Epithelial cell of proximal tubule (primary cell): ENCODE measurements at places on chromosomes 6 and 20. TPM values are rescaled to one million over a fixed set of nuclear protein-coding genes. Genes with fewer than 3 reads are reported as not detected.

Gene RNF5
- 66.6 and 79.9 TPM in 2 replicates for total RNA-seq

Gene VPS16
- 18.1 and 19.2 TPM in 2 replicates for total RNA-seq

Gene TTLL9
- not detected in 2 replicates for total RNA-seq

Gene SYNE1
- 13.5 and 17.4 TPM in 2 replicates for total RNA-seq

Gene GPX5
- not detected in 2 replicates for total RNA-seq

Gene PLCB1
- 0.07 and 2.2 TPM in 2 replicates for total RNA-seq

Gene OR2H1
- total RNA-seq: not detected in 2 replicates

Gene ERVFRD-1
- not detected in 2 replicates for total RNA-seq

Gene LRRN4
- total RNA-seq: 152 and 199 TPM in 2 replicates

Gene TCF21
- total RNA-seq: 0.23 and 1.0 TPM in 2 replicates

Gene DDO
- total RNA-seq: 0.07 TPM in 1 of 2 replicates, not detected in the other

Gene TNFRSF6B
- total RNA-seq: 509 and 817 TPM in 2 replicates

Gene SUMO4
- total RNA-seq: not detected in 2 replicates

Gene KHDC1
- total RNA-seq: 2.3 and 5.0 TPM in 2 replicates

Gene SNTA1
- total RNA-seq: 6.9 and 12.4 TPM in 2 replicates

DNA sequence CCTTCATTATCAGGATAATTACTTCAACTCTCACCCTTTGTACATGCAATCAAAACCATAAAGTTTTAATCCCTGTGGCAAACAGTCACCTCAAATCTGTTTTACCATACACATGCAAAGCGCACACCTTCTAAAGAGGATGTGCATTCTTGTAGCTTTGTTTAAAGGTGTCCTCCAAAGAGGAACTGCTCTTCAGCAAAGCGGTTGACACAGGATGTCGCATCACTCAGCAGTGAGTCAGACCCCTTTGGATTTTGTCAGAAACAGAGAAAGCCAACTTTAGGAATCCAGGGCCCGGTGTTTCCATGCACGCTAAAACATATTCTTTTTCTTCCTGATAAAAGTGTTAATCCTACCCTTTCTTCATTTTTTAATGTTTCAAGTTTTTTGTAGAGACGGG, 268.3 kb upstream of the ARID1B start:
- no peak for DNase-seq

DNA sequence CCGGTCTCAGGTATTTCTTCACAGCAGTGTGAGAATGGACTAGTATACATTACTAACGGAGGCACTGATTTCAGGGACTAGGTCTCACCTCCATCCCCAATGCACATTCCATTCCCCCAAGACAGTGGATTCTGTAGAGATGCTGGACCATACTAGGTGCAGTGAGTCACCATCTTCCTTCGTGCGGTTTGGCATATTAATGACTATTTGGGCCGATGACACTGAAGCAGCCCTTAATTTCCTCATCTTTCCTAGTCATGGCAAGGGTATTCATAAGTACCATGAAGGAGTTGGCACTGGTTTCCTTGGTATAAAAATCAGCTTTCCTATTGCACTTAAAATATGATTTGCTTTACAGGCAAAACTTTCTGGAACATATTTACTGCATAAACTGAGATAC, 121.4 kb upstream of the TRAF3IP2 start:
- DNase-seq: no peak

DNA sequence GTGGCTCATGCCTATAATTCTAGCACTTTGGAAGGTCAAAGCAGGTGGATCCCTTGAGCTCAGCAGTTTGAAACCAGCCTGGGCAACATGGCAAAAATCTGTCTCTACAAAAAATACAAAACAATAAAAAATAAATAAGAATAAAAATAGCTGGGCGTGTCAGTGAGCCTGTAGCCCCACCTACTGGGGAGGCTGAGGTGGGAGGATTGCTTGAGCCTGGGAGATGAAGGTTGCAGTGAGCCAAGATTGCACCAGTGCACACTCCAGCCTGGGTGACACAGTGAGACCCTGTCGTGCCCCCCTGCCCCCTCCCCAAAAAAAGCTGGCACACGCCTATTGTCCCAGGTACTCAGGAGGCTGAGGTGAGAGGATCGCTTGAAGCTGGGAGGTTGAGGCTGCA, 35.1 kb upstream of the SRPK1 start:
- no peak for DNase-seq

DNA sequence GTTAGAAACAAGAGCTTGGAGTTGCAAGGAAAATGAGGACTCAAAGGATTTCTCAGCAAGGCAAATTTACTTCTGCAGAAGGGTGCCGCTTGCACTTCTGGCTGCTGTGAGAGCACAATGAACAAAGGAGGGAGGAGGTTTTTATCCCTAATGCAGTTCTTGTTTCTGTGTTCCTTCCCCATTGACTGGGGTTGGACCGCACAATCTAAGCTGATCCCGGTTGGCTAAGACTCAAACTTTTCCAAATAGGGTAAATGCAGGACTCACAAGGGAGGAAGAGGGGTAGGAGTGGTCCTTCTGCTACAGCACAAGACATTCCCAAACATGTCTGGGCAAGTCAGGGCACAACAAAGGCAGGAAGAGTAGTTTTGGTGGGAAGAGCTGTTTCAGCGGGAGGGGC, 249.6 kb upstream of the MOCS1 start:
- DNase-seq: no peak

GRCh38 chr6:106973018-106973835, 1.3 kb downstream of the CD24 start:
- no peak for DNase-seq

DNA sequence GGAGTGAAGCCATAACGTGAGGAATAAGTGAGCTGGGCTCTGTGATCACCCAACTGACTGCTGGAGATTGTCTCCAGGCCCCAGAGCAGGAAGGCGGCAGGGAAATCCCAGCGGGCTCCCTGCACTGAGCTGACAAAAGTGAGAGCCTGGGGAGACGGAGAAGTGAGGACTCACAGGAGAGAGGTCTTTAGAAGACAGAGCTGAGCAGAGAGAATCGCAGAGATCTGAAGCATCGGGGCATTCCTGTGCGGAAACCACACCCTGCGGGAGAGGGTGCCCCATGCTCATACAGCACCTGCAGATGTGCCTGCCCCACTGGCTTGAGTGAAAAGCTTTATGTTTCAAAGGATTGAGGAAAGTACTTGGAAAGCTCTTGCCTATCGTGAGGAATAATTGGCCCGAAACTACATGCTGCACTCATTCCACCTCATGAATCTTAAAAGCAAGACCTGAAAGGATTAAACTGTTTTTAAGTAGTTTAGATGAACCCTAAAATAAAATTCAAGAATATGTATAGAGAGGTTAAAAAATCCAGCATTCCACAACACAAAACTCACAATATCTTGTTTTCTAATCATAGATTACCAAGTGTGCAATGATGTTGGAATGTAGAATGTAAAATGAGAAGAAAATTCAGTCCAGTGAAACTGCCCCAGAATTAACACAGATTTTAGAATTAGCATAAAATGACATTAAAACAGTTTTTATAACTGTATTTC, 17.7 kb upstream of the THBS2 start:
- DNase-seq: no peak

GRCh38 chr6:15389765-15390723, 144.2 kb downstream of the JARID2 start:
- no peak for DNase-seq

- DNase-seq: no peak
These were observed 49.0 kb upstream of the RNF24 start for GRCh38 chr20:4064144-4064909.

- no peak for DNase-seq
These were observed 35.0 kb downstream of the NKAIN2 start for GRCh38 chr6:123838505-123839234.

DNA sequence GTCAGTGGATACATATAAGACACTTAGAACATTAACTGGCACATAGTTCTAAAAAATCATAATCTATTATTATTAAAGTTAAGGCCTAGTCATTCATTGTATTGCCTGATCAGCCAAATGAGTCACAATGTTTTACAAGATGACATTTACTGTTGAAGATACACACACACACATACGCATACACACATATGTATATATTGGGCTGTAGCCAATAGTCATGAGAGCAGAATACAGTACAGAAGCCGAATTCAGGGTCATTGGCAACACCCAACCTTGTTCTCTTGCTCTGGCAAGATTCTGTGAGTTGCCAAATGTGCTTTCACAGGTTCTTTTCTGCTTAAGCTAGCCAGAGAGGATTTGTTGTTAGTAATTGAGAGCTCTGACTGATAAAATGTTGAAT, 922.8 kb upstream of the MAP3K7 start:
- no peak for DNase-seq

DNA sequence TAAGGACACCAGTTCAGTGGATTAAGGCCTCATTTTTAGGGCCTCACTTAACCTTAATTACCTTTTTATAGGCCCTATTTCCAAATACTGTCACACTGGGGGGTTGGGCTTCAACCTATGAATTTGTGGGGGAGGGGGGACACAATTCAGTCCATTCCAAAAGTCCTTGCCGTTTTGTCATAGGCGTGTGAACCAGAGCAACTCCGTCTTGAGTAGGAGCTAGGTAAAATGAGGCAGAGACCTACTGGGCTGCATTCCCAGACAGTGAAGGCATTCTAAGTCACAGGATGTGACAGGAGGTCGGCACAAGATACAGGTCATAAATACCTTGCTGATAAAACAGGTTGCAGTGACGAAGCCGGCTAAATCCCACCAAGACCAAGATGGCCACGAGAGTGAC, 113.5 kb upstream of the SNX9 start:
- DNase-seq: no peak

DNA sequence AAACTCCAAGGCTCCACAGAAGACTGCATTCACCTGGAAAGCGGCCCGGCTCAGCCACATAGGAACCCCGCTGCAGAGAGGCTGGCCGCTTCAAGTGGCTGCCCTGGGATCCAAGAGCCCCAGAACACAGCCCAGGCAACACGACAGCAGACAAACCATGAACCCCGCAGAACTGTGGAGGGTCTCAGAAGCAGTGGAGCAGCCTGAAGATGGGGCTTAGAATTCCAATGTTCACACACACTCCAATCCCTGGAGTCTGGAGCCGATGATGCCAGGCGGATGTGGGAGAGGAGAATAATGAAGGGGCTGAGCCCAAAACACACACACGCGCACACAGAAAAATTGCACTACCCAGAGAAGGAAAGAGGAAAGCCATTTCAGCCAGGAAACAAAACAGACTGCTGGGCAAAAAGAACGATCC, 52.4 kb downstream of the NINL start:
- DNase-seq: no peak

- no peak for DNase-seq
These were observed 10.2 kb downstream of the FOXC1 start for GRCh38 chr6:1619673-1620503.

- DNase-seq: no peak
These were observed 15.2 kb upstream of the MCCD1 start for GRCh38 chr6:31513456-31514165.

GRCh38 chr6:139285590-139285989, 6.2 kb downstream of the TXLNB start:
- no peak for DNase-seq

DNA sequence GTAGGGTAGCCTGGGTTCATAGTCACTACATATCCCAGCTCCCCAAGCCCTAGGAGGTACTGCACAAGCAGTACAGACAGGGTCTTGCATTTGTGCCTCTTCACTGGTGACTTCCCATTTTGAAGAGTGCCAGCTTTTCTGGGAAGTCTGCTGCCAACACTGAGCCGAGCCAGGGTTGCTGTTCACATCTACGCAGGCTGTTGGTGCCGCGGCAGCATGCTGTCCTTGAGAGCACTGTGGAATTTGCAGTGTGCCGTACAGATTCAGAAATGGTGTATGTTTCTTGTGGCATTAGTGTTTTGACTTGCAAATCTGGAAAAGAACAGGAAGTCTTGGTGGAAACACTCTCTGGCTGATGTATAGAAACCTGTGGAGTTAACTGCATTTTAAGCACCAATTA, 67.5 kb downstream of the JARID2 start:
- DNase-seq: no peak

GRCh38 chr20:46218656-46219055, 89.6 kb downstream of the CDH22 start:
- DNase-seq: no peak

- no peak for DNase-seq
These were observed 11.3 kb downstream of the RBM38 start for GRCh38 chr20:57402206-57403125.

- no peak for DNase-seq
These were observed 7.3 kb upstream of the MAVS start for GRCh38 chr20:3839328-3839727.

GRCh38 chr6:170210651-170211403, 80.1 kb downstream of the DLL1 start:
- no peak for DNase-seq

DNA sequence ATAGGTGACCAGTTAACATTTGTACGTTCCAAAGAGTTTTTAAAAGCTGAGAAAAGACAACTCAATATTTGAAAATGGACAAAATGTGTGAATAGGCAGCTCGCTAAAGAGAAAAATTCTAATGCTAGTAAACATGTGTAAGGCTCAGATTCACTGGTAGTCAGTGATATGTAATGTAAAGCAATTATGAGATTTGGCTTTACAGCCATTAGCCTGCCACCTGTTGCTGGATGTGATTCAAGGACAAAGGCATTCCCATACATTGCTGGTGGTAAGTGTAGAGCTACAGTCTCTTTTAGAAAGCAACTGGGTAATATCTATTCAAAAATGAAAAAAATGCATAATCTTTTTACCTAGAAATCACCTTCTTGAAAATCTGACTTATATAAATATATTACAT, 114.3 kb downstream of the COL19A1 start:
- DNase-seq: no peak

DNA sequence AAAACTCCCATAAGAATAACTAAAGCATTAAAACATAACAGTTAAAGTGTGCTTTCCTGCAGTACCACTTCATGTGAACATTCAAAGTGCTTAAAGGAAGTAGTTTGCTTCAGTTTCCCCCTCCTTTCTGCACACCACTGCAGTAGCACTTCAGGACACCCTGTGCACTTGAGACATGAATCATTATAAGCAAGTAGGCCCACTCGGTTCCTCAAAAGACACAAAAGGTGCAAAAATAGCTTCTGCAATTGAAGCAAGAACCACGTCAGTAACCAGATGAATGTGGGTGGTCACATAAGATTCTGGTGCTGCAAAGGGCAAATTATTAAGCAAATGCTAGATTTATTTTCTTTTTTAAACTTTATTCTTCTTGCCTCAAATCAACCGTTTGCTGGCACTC, 160.6 kb downstream of the HIVEP2 start:
- no peak for DNase-seq
